ENCODE measurements at places on chromosomes 2 and 18. TPM values are rescaled to one million over a fixed set of nuclear protein-coding genes. Genes with fewer than 3 reads are reported as not detected.

MC4R gene
- total RNA-seq, result not detected

ACMSD gene
- total RNA-seq, result not detected

RAD51AP2 gene
- total RNA-seq, result 0.04 TPM

NEDD4L gene
- total RNA-seq, result 57.4 TPM

R3HDM1 gene
- 16.3 TPM for total RNA-seq

FZD7 gene
- total RNA-seq, result 6.5 TPM

HOXD12 gene
- not detected for total RNA-seq

Data from hair follicular keratinocyte (primary cell).